A549 (cell line): ENCODE measurements at places on chromosomes 11 and 22. TPM values are rescaled to one million over a fixed set of nuclear protein-coding genes. Genes with fewer than 3 reads are reported as not detected.

Gene MMP27
- polyA plus RNA-seq = not detected in 3 replicates

Gene MIOX
- polyA plus RNA-seq = not detected in 3 replicates

Gene NXPE4
- not detected in 3 replicates for polyA plus RNA-seq

Gene CNTF
- polyA plus RNA-seq = 0.91 to 1.3 TPM (median 1.2 TPM) in 3 replicates

Gene ARHGAP8
- 1.2 to 1.5 TPM (median 1.4 TPM) in 3 replicates for polyA plus RNA-seq

Gene RAG1
- 0.18 to 0.29 TPM (median 0.24 TPM) in 3 replicates for polyA plus RNA-seq

Gene CDCA5
- polyA plus RNA-seq = 43.1 to 46.0 TPM (median 44.1 TPM) in 3 replicates

Gene TESMIN
- 4.7 to 6.4 TPM (median 5.2 TPM) in 3 replicates for polyA plus RNA-seq

Gene TPBGL
- polyA plus RNA-seq = 0.05 to 0.12 TPM (median 0.09 TPM) in 3 replicates

Gene CTSW
- polyA plus RNA-seq = not detected in 3 replicates

Gene PARVA
- 26.1 to 29.2 TPM (median 26.9 TPM) in 3 replicates for polyA plus RNA-seq

Gene TPCN2
- 8.8 to 9.1 TPM (median 9.0 TPM) in 3 replicates for polyA plus RNA-seq

Gene GRIK4
- not detected in 3 replicates for polyA plus RNA-seq

Gene CDC45
- 44.5 to 47.2 TPM (median 46.0 TPM) in 3 replicates for polyA plus RNA-seq

Gene ACCS
- polyA plus RNA-seq = 22.7 to 31.8 TPM (median 24.9 TPM) in 3 replicates

Gene HSPB2
- not detected in 3 replicates for polyA plus RNA-seq

Gene PNPLA3
- polyA plus RNA-seq = 1.00 to 1.8 TPM (median 1.3 TPM) in 3 replicates

Gene ZNF143
- 14.4 to 17.7 TPM (median 14.9 TPM) in 3 replicates for polyA plus RNA-seq

Gene MS4A7
- polyA plus RNA-seq = not detected in 3 replicates

Gene WNT11
- polyA plus RNA-seq = 0.36 to 0.76 TPM (median 0.42 TPM) in 3 replicates

Gene UBQLNL
- polyA plus RNA-seq = 0.06 to 0.13 TPM (median 0.12 TPM) in 3 replicates

Gene CNGA4
- 0.10 to 0.12 TPM (median 0.11 TPM) in 3 replicates for polyA plus RNA-seq

Gene ADAMTS15
- polyA plus RNA-seq = 3.4 to 4.3 TPM (median 4.0 TPM) in 3 replicates

Gene SUSD2
- 51.4 to 60.9 TPM (median 51.9 TPM) in 3 replicates for polyA plus RNA-seq

Gene GPHA2
- not detected in 3 replicates for polyA plus RNA-seq

Gene AIFM3
- polyA plus RNA-seq = 2.3 to 4.0 TPM (median 3.6 TPM) in 3 replicates

Gene ACTN3
- polyA plus RNA-seq = not detected in 3 replicates

Gene KMT5B
- polyA plus RNA-seq = 15.2 to 17.9 TPM (median 17.4 TPM) in 3 replicates

Gene LIF
- 40.7 to 49.3 TPM (median 44.3 TPM) in 3 replicates for polyA plus RNA-seq

Gene CATSPERZ
- 3.4 to 4.7 TPM (median 4.1 TPM) in 3 replicates for polyA plus RNA-seq

Gene CABP4
- polyA plus RNA-seq = not detected in 3 replicates

Gene TMEM225
- not detected in 3 replicates for polyA plus RNA-seq
